ENCODE measurements at places on chromosomes 2 and 18.

DNA sequence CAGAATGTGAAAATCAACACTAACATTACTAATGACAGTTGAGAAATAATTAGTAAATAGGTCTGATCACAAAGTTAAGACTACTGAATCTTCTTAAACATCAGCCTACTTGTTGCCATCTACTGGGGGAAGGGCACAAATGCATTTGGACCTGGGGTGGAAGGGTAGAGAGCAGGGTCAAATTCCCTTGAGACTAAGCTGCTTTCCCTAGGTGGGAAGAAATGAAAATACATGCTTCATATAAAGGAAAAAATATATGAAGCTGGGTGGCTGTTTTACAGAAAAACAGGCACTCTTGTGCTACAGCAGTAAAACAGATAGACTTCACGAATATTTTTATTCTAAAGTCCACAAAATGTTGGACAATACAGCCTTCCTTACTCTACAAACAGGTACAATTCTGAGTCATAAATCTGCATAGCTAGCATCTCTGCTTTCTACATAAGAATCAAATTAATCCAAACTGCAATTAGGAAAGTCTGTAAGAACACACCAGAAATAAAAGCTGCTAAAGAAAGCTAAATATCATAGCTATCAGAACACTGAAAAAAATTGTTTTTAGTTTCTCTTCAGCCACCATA is 10.9 kb downstream of the TRIP12 start:
- no peak for DNase-seq

DNA sequence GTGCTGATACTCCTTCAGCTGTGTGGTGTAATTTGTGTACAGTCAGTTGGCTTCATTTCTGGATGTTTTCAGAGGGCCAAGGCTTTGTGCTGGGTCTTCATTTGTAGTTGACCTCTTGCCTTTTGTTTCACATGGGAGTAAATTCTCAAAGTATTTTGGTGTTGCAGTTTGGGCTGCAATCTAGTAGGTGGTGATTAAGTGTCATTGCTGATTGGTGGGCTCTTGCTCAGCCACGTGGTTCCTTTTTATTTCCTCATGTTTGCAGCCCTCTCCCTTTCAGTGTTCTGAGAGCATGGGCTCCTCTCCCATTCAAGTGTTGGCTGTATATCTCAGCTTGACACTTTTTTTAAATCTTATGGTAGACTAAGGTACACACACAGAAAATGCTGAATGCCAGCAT is 96.8 kb downstream of the SNTG2 start:
- no peak for DNase-seq

- no peak for DNase-seq
These were observed 49.6 kb downstream of the NXPH2 start for GRCh38 chr2:138730497-138731030.

DNA sequence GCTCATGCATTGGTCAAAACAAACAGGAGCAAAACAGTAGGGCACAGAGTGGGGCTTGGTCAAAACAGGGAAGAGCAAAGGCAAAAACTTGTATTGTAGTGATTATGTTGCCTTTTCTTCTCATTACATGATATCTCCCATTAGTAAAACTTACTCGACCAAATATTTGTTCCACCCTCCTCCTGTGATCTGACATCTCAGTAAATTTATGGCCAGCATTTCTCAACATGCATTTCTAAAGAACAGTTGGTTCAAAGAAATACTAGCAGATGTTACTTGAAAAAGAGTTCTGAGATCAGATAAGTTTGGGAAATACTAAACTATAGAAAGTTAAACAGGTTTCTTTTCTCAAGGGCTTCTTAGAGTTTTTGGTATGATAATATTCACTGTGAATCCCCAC is 423.1 kb downstream of the FIGN start:
- no peak for DNase-seq

DNA sequence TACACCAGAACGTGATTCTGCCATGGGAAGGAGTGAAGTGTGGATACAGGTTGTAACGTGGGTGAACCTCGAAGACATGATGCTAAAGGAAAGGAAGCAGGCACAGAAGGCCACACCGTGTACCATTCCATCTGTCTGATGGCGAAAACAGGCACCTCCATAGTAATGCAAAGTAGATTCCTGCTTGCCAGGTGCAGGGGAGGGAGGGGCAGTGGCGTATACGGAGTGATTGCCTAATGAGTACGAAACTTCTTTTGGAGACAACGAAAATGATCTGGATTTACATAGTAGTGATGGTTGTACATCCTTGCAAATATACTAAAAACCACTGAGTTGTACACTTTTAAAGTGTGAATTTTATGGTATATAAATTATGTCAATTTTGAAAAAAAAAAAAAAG is 106.7 kb downstream of the GBX2 start:
- no peak for DNase-seq

Measured in effector CD8-positive, alpha-beta T cell (primary cell).